ENCODE measurements at places on chromosomes 3 and 15. TPM values are rescaled to one million over a fixed set of nuclear protein-coding genes. Genes with fewer than 3 reads are reported as not detected.

GRCh38 chr3:154023148-154023547 lies 98.0 kb upstream of the ARHGEF26 start:
- peak; percentile 78 for DNase-seq

- DNase-seq: no peak
Observed at GRCh38 chr3:49465270-49466034, 4.6 kb upstream of the DAG1 start.

DNA sequence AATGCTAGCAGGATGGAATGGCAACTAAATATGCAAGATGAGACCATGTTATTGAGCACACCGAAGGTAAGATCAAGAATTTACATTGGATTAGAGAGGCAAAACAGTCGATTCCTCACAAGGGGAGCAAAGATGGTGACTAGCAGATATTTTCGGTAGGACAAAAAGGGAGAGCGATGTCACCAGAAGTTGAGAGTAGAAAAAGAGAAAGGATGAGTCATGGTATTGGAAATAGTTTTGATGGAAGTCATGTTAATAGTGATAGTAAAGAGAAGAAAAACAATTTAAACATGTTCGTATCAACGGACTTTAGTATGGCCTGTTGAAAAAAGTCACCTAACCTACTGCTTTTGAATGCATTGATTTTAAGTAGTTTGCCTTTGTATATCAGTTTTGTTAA lies 55.0 kb downstream of the UBE2E2 start:
- no peak for DNase-seq

DNA sequence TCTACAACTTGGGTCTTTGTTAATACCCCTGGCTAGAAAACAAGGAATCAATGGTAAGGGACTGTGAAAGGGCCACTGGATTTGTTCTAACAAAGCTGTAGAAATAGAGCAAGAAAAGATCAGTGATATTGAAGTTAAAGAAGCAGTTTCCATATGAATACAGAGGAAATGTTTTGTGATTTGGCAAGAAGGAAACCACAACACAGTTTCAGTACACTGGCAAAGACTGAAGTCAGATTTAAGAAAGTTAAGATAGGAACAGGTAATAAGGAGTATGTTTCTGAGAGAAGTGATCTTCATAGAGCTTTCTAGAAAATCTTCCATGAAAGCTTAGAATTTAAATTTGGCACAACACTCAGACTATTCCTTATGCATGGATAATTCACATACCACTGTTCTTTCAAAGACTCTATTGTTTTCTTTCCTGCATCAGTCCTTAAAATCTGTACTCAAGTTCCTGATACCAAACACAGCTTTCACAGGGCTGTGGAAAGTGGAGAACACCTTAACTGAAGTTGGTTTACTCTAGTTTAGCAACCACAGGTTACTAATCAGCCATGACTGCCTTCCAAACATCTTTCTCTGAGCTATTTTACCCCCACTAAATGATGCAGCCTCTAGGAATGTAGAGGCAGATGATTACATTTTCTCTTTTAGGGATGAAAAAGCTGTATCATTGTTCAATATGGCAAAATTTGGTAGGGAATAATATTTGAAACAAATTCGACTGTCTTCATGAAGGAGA lies 32.4 kb upstream of the ALCAM start:
- no peak for DNase-seq

DNA sequence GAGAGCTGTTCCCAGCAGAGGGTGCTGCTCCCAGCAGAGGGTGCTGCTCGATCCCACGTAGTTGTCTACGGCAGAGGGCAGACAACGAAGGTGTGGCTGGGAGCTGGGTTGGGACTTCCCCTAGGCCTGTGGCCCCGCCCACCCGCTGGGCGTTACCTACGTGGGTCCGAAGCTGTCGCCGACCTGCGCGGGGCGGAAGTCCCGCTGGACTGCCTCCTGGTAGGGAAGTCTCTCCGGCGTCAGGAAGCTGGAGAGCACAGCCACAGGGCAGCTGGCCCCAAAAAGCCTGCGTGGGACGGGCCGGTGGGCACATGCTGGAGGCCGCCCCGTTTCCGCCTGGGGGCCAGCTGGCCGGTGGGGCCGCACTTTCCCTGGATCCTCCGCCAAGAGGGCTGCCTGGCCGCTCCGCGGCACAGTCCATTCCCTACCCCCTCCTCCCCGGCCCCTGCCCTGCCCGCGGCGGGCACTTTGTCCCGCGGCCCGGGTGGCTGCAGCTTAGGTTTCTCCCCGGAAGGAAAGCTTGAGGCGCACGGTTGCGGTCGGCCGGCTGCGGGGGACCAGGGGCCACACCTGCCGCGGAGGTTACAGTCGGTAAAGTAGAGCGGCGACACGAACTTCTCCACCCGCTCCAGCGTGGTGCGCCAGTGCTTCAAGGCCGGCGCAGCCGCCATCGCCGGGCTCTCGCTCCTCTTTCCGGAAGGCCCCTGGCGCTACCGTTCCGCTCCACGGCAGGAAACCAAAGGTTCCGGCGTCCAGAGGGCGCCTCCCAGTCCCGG lies at the start of gene MAN2C1:
TSS of gene MAN2C1 (minus strand) at position 695 of the 776 bp plus-strand sequence. CDS start at position 671, 24 bp downstream.
- DNase-seq: peak; percentile 92

- DNase-seq: no peak
Observed at GRCh38 chr3:187208159-187208558, 10.9 kb downstream of the RTP1 start.

- DNase-seq: no peak
Observed at GRCh38 chr3:197312431-197312830, 14.0 kb upstream of the DLG1 start.

- no peak for DNase-seq
Observed at GRCh38 chr15:59335207-59335786, 37.4 kb downstream of the MYO1E start.

GRCh38 chr3:184042617-184043016 lies 10.2 kb upstream of the HTR3C start:
- DNase-seq: no peak

DNA sequence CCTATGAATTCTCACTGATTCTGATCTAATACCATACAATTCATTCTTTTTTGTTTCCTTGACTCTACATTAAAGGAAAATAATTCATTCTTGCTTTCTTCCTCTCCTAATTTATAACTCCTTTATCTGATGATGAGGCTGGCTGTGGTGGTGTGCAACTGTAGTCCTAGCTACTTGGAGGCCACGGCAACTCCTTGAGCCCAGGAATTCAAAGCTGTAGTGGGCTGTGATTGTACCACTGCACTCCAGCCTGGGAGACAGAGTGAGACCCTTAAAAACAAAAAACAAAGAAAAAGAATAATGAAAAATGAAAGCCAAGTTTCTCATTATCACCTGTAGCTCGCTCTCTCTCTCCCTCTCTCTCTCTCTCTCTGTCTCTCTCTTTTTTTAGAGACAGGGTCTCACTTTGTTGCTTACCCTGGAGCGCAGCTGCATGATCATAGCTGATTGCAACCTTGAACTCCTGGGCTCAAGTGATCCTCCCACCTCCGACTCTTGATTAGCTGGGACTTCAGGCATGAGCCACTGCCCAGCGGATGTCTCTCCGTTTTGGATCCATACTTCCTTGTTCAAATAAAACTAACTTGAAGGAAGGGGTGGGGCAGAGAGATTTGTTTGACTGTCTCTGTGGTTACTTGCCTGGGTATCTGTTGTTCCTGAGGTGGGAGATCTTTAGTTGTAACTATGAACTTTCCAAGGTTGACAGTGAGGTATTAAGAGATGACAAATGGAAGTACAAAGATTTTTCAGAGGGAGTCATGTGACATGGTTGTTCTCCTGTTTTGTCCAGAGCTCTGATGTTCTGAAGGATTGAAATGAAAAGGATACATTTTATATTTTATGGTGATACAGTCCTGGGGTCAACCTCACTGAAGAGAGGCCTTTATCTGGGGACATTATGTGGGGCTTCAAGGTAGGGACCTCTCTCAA lies 46.9 kb downstream of the STARD9 start:
- DNase-seq: no peak

DNA sequence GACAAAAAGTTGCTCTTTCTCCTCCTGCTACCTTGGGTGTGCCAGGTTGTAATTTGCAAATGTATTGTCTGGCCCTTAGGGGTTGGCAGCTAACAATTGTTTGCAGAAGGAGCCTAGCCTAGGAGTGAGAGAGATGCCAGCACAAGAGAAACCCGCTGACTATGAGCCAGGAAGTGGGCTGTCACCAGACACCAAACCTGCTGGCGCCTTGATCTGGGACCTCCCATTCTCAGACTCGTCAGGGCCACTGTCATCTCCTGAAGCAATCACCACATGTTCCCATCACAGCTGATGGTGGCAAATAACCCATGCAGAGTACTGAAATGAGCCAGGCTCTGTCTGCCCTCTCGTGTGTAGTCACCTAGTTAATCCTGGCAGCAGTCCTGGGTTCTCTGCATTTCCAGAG lies 406.4 kb upstream of the NPAP1 start:
- DNase-seq: no peak

DNA sequence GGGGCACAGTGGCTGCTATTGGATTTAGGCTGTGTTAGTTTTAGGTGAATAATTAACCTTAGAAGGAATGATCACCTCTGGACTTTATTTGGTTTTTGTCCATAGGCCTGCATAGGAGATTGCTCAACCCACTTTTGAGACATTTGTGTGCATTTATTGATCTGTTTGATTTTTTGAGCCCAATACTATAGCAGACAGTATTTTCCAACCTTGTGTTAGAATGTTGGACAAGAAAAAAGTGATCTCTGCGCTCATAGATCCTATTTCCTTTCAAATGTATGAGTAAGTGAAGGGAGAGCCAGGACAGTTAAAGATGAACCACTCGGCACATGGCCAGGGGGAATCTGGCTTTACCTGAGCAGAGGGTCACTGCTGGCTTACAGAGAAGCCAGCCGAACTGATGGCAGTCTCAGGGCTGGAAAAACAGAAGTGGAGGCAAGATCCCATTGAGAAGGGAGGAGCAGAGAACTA lies 8.8 kb upstream of the TOPBP1 start:
- DNase-seq: no peak

DNA sequence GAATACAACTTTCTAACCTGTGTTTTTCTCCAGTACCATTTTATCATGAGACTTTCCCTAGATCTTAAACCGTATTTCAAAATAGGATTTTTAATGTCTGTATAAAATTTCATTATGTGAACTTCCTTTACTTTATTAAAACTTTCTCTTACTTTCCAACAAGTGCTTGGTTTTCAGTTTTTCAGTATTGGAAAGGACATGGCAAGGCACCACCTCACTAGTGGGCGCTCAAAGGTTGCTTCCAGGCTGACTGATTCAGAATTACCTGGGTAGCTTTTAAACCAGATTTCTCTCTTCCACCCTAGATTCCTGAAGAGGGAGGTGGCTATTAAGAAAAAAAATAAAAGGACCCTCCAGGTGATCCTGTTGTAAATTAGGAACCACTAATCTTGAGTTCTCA lies 236.6 kb downstream of the SOX2 start:
- DNase-seq: no peak

GRCh38 chr3:169563775-169564059 lies 99.8 kb downstream of the MECOM start:
- no peak for DNase-seq

DNA sequence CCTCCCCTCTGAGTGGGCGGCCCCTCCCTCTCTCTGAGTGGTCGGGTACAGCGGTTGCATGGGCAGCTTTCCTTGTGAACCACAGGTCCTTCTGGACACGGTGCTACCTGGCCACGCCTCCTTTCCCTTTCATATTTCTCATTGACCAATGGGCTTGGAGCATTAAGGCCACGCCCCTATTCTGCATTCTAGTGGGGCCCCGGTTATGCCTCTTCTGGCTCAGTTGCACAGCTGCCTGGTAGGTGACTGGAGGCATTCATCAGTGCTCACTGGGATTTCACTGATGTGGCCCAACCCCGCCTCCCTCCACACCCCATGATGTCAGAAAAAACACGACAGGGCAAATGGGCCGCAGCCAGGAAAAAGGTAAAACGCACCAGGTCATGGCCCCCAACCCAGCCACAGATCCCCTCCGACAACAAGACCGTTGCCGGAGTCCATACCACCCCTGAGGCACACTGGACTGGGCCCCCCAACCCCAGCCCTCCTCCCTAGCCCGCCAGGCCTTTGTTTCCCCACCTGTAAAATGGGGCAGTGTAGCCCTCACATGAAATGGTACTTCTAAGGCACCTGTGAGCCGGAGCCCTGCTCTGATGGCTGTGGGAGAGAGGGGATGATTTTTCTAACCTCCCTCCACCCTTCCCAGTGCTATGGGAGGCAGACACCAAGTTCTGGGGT lies 26.3 kb downstream of the NGRN start:
- DNase-seq: no peak

DNA sequence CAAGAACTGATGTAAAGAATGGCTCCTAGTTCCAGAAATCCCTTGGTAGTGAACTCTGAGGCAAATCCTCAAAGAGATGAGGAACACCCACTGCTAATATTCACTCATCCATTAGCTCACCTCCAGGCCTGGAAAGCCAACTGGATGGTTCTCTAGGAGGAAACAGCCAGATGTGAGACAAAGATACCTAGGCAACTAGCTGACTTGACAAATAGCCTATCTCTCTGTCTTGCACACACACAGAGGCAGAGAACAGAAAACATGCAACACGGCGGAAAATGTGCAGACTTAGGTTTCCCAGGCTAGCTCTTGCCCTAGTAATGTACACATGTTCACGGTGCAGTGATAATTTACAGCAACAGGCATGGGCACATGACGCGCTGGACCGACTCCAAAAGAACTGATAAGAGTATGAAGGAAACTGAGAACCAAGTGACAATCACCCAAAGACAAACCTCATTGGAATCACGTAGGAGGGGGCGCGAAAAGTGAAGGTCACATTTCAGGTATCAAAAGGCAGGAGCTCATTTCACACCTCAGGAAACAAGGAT lies 318.1 kb downstream of the FOXP1 start:
- no peak for DNase-seq

DNA sequence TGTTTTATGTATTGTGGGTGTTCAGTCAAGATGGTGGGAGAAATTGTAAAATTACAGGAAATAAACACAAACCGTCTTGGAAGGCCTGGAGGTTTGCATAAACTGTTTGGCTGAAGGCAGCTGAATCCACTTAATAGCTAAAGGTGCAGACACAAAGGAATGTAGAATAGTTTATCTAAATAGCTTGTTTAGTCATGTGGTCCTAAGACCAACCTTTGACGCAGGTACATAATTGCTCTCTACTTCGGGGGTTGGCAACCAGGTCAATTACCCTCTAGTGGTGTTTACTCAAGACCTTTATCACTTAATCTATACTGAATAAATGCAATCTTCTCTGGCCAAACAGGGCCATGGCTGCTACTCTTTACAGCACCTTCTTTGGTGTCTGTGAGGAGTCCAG lies 502.8 kb downstream of the IGSF11 start:
- DNase-seq: no peak

The KIF15 gene
- polyA plus RNA-seq: 10.8 TPM
